H54 (cell line): ENCODE measurements at places on chromosomes 1 and 21.
A peak's percentile ranks its signal among the peaks of the same experiment; 100 is the strongest.

DNA sequence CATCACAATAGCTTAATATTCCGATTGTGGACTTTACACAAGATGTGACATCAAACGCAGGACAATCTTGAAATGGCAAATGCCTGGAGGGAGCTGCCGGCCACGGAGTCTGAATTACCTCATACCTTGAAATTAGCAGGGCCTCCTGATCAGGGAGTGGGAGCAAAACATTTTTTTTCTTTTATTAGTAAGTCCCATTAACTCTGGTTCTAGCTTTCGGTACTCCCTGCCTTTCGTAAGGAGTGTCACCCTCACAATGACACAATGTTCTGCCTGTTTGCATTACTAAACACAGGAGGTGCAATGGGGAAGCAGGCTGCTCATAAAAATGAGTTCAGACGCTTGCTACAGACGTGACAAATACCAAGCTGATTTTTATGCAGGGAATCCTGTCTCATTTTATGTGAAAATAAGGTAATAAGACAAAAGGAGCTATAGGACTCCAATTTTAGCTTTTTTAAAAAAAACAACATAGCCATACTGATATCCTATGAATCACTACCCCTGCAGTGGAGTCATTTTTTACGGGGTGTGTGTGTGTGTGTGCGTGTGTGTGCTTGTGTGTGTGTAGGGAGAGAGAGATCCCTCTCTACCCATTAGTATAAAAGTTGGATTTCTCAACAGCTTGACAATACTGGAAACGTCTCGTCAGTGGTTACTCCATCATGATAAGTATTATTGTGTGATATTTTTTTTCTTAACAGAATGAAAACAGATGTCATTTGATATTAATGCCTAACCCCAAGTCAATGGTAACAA is 205.1 kb upstream of the RUNX1 start:
- no peak for DNase-seq

- DNase-seq: peak; percentile 85
Observed at GRCh38 chr1:156920233-156921052, at the start of gene LRRC71. Gene LRRC71 (plus strand): TSS chr1:156920632. CDS start chr1:156920804, 172 bp downstream.

DNA sequence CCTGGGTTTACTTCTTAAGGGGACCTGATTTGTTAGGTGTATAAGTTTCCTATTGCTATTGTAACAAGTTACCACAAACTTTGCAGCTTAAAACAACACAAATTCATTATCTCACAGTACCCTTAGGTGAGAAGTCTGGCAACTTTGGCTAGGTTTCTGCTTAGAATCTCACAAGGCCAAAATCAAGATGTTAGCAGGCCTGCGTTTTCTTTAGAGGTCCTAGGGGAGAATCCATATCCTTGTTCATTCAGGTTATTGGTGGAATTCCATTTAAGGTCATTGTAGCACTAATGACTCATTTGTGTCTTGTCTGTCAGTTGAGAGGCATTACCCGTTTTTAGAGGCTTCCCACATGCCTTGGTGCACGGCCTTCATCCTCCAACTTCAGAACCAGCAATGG is 8.2 kb upstream of the SH2D1B start:
- DNase-seq: no peak

DNA sequence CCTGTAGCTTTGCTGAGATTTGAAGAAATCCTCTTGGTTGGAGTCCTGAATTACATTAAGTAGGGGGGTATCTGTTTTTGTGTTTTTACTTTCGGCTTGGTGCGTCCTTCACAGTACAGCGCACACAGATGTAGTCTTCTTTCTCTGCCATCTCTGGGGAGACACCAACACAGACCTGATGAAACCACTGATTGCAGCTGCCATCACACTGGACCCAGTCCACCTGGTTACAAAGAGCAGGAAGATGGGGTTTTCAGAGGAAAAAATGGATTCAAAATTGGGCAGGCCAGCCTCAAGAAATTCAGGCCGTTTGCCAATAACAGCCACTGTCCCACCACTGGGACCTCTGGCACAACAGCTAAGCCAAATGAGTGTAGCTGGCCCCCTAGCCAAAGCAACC is 18.7 kb upstream of the SYT2 start:
- no peak for DNase-seq

DNA sequence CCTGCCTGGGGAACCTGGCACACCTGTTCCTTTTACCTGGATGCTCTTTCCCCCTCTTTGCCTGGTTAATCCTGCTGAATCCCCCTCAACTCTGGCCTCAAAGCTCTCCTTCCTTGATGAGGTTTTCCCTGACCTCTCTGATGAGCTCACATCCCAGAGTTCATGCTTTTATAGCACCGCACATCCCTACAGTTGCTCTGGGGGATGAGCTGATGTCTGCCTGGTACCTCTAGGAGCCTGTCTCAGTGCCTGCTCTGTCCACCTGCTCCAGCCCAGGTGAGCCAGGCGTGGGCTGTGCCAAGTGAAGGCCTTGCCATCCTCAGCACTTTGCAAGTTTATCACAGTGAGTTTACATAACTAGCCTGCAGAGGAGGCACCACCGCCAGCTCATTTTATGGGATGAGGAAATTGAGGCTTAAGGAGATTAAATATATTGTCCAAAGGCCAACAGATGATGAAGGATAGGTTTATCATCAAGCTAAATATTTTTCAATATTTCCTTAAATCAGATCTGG is 58.6 kb upstream of the TMPRSS2 start:
- DNase-seq: no peak

DNA sequence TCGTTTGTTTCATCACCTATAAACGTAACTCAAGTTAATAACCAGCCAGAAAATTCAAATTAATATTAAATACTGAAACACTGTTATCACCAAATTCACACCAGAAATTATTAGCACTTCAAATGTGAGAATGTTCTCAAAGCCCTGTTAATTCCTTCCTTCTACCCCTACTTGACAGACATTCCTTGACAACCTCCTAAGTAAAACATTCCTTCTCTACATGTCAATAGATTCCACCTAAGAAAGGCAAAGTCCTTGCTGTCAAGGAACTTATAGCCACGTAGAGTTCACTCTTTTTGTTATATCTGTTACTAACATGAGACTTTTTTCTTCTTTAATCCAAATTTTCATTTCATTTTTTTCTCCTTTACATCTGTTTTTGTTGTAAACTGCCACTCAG is 441.5 kb downstream of the SMYD3 start:
- DNase-seq: no peak

GRCh38 chr21:42357307-42357706 is 6.5 kb upstream of the TFF2 start:
- DNase-seq: no peak

DNA sequence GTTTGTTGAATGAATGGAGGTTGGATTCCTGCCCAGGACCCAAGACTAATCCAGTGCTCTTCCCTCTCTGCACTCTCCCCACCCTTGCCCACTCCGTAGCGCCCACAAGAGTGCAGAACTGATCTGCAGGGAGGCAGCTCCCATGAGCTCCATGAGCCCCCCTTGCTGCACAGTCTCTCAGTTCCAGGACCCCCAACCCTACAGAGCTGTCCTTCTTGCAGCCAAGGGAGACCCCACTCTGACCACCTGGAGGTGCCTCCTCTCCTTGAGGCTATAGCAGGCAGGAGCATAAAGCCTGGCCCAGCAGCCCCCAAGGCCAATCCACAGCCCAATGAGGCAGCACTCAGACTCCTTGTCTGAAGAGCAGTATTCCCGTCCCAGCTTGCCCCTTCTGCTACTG is 209.2 kb upstream of the ZC3H12A start:
- DNase-seq: no peak

DNA sequence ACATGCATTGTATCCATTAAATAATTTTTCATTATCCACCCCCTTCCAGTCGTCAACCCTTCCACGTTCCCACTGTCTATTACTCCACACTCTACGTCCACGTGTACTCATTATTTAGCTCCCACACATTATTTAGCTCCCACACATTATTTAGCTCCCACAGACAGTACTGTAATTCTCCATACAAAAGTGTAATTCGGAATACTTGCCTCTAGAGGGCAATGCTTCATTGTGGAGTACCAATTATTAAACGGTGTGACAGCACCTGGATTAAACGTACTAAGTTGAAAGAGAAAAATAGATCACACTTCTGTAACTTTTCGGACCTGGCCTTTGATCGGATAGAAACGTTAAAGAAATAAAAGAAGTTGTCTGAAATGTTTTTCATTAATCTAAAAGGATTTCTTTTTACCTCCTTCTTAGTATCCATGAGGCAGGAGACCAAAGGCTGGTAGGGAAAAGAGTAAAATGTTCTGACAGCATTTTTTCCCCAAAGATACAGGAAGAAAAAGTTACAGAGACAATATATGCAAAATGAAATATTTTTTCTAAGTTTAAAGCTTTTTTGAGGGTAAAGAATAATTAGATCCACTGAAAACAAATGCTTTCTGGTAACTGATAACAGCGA is 99.2 kb downstream of the LHX8 start:
- DNase-seq: no peak

DNA sequence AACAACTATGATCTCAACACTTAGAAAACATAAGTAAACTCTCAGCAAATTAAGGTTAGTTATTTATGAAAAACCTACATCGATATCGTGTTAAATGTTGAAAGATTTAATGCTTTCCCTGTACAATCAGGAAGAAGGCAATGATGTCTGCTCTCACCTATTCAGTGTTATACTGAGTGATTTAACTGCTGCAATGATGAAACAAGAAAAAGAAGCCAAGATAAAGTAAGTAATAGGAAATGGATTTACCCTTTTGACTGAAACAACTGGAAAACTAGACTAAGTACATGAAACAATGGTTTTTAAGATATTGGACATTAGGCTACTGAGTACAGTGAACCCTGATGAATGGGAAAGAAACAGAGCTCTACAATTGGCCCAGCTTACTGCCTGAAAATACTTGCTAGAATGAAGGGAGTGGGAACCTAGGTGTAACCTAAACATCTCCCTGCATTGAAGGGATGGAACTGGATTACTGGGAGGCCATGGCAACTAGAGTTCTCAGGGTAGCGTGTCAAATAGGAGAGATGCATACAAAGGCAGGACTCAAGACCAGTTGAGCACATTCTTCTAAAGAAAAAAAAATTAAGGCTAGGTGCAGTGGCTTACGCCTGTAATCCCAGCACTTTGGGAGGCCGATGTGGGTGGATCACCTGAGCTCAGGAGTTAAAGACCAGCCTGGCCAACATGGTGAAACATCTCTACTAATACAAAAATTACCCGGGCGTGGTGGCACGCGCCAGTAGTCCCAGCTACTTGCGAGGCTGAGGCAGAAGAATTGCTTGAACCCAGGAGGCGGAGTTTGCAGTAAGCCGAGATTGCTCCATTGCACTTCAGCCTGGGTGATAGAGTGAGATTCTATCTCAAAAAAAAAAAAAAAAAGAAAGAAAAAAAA is 37.3 kb downstream of the SNRPE start:
- no peak for DNase-seq

DNA sequence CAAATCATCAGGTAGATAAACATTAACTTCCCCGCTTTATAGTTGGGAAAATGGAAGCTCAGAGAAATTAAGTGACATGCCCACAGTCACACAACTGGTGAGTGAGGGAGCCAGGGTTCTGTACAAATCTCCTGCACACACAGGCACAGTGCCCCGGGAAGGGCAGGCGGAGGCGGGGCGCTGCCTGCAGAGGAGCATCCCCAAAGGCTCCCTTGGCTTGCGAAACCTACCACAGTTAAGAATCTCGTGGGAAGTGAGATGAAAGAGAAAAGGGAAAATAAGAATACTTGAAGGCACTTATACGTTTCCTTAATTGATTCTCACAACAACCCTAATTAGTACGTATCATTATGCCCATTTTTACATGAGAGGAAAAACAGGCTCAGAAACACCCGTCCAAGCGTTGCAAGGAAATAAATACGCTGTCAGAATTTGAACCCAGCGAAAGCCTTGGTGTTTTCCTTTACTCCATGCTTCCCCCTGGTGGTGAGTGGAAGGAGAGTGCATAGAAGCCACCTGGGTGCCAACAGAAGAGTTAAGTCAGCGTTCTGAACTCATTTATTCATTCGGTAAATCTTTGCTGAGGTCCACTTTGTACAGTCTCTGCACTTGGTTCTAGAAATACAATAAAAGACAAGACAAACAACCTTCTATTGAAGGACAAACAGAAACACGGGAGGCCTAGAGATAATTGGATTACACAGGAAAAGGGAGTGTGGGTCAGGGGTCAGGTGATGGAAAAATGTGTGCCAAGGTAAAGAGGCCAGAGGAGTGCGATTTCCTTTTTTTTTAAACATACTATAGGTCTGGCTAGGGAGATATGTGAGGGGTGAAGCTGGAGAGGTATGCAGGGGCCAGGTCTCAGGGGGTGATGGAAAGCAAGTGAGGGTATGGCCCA is 28.4 kb downstream of the ACP6 start:
- DNase-seq: peak; percentile 41

DNA sequence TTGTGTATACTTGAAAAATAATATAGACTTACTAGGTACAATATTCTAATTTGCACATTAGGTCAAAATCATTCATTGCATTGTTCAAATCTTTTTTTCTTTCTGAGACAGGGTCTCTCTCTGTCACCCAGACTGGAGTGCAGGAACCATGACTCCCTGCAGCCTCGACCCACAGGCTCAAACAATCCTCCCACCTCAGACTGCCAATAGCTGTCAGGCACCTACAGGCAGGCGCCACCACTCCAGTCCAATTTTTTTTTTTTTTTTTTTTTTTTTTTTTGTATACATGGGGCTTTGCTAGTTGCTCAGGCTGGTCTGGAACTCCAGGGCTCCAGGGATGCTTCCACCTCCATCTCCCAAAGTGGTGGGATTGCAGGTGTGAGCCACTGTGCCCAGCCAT is 656.9 kb downstream of the KCNT2 start:
- DNase-seq: no peak

GRCh38 chr1:43564551-43565348 is 34.1 kb downstream of the PTPRF start:
- DNase-seq: no peak

GRCh38 chr1:65189576-65190115 is 41.6 kb downstream of the AK4 start:
- DNase-seq: no peak
